Activated naive CD8-positive, alpha-beta T cell treated with anti-CD3 and anti-CD28 coated beads, Interleukin-2, amount 50 U/mL, for 24 hours (primary cell): ENCODE measurements at places on chromosomes 3 and 15.

GRCh38 chr15:51708013-51708412 lies 26.7 kb downstream of the SCG3 start:
- H3K27me3 ChIP-seq, result peaks cover 5% of the 10 kb centered on the region
- no peak for DNase-seq
- no peak overlapping the region for H3K27ac ChIP-seq
- H3K36me3 ChIP-seq, result no peaks in the 10 kb centered on the region
- H3K4me1 ChIP-seq, result no peaks in the 10 kb centered on the region

DNA sequence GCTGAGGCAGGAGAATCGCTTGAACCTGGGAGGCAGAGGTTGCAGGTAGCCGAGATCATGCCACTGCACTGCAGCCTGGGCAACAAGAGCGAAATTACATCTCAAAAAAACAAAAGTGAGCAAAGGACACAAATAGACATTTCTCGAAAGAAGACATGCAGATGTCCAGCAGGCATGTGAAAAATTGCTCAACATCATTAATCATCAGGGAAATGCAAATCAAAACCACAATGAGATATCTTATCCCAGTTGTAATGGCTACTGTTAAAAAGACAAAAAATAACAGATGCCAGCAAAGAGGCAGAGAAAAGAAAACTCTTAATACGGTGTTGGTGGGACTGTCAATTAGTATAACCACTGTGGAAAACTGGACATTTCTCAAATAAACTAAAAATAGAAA lies 20.9 kb downstream of the ASB7 start:
- DNase-seq, result no peak
- peaks cover 14% of the 10 kb centered on the region for H3K36me3 ChIP-seq
- no peaks in the 10 kb centered on the region for H3K27me3 ChIP-seq
- H3K27ac ChIP-seq, result no peak overlapping the region
- H3K4me1 ChIP-seq, result peaks cover 5% of the 10 kb centered on the region

DNA sequence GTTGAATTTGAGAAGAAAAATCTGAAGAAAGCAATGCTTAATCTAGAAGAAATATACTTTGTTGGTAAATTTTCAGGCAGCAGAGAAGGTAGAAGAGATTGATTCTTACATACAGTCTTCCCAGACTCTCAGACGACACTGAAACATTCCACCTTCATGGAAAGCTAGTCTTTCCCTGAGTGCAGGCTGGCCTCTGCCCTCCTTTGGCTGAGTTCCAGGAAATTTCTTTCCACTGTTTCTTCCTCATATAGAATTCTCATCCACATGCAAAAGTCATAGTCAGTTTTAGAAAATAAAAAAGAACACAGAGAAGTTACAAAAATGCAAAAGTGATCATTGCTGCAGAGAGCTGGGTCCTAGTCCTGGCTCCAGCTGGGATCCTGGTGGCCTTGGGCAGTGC lies 142.5 kb upstream of the PRR23C start:
- H3K36me3 ChIP-seq, result no peaks in the 10 kb centered on the region
- DNase-seq, result no peak
- H3K4me3 ChIP-seq, result no peak overlapping the region
- no peaks in the 10 kb centered on the region for H3K4me1 ChIP-seq
- peaks cover 7% of the 10 kb centered on the region for H3K27me3 ChIP-seq
- H3K27ac ChIP-seq, result no peak overlapping the region

GRCh38 chr3:164640591-164640990 lies 437.7 kb downstream of the SI start:
- no peaks in the 10 kb centered on the region for H3K4me1 ChIP-seq
- no peak overlapping the region for H3K27ac ChIP-seq
- no peaks in the 10 kb centered on the region for H3K36me3 ChIP-seq
- no peak for DNase-seq
- H3K4me3 ChIP-seq, result no peak overlapping the region

- DNase-seq, result no peak
- peaks cover 47% of the 10 kb centered on the region for H3K4me1 ChIP-seq
- peak overlapping the region; percentile 78 for H3K27ac ChIP-seq
- no peaks in the 10 kb centered on the region for H3K36me3 ChIP-seq
- H3K4me3 ChIP-seq, result peak overlapping the region; percentile 25
Observed at GRCh38 chr3:30749230-30749629, 142.8 kb downstream of the TGFBR2 start.

DNA sequence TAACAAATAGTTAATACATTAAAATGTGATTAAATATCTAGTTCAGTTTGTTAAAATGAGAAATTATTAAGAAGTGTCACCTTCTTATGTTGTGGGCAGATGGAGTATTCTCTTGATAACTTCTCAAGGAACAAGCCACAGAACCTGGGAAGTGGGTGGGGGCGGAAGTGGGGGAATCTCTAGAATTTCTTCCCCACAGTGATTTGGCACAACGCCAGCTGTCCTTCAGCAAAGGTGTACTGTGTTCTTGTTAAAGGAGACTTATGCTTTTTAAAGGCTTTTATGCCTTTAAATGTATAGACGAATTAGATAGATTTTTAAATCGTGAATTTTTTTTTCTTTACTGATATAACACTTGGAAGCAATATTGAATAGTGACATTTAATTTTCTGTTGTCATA lies 42.4 kb downstream of the SEC22A start:
- no peaks in the 10 kb centered on the region for H3K27me3 ChIP-seq
- peaks cover 37% of the 10 kb centered on the region for H3K36me3 ChIP-seq
- H3K4me3 ChIP-seq, result no peak overlapping the region

DNA sequence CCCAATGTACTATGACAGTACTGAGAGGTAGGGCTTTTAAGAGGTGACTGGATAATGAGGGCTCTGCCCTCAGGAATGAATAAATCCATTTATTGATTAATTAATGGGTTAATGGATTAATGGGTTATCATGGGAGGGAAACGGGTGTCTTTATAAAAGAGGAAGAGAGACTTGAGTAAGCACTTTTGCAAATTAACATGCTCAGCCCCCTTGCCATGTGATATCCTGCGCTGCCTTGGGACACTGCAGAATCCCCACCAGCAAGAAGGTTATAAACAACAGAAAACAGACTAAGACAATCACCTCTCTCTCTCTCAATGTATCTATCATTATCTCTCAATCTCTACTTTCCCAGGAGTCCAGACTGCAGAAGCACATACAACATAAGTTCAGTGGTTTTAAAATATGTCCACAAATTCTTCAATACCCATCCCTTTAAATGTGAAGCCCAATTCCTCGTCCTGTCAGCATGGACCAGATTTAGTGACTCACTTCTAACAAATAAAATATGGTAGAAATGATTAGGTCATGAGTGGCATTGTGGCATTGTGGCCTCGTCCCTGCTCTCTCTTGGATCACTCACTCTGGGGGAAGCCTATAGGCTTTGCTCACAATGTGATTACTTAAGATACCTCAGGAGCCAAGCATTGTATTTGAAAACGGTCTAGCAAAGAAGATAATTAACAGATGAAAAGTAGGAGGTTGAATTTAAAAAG lies 40.0 kb upstream of the IL12A start:
- no peaks in the 10 kb centered on the region for H3K4me1 ChIP-seq
- no peaks in the 10 kb centered on the region for H3K36me3 ChIP-seq
- peaks cover 16% of the 10 kb centered on the region for H3K27me3 ChIP-seq
- H3K4me3 ChIP-seq, result no peak overlapping the region
- H3K27ac ChIP-seq, result no peak overlapping the region

DNA sequence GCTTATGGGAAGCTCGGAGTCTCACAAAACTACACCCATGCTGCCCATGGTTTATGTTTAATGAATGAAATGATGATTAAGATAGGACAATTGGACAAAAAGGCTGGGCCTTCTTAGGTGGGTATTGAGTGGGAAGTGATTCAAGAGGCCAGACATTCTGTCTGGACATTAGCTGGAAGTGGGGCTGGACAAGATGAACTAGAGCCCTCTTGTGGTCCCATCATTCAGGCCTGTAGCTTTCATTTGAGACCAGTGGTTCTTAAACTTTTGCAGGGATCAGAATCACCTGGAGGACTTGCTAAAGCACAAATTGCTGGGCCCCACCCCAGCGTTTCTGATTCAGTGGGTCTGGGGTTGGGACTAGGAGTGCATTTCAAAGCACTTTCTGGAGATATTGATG lies 290.4 kb upstream of the CTDSPL start:
- no peak overlapping the region for H3K27ac ChIP-seq
- no peak overlapping the region for H3K4me3 ChIP-seq
- H3K27me3 ChIP-seq, result peaks cover 5% of the 10 kb centered on the region
- peaks cover 4% of the 10 kb centered on the region for H3K36me3 ChIP-seq
- H3K4me1 ChIP-seq, result no peaks in the 10 kb centered on the region

DNA sequence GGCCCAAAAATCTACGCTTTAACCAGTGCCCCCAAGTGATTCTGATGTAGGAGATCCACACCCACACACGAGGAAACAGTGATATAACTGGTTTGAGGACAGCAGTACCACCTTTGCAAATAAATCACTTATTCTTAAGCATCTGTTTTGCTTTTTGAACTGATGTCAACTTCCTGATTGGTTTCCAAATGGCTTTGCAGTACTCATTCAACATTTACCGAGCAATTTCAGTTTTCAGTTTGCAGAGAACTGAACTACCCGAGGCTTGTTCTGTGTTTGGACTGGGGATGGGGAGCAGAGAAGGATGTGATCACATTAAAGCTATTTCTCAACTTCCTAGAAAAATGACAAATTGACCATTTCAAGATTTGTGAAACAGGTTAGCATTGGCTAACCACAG lies 1.1 kb upstream of the GYG1 start:
- DNase-seq, result no peak
- H3K4me1 ChIP-seq, result peaks cover 24% of the 10 kb centered on the region
- peaks cover 2% of the 10 kb centered on the region for H3K36me3 ChIP-seq
- H3K4me3 ChIP-seq, result peak overlapping the region; percentile 82
- H3K27ac ChIP-seq, result peak overlapping the region; percentile 79

- no peaks in the 10 kb centered on the region for H3K36me3 ChIP-seq
- H3K27ac ChIP-seq, result no peak overlapping the region
- DNase-seq, result no peak
- H3K27me3 ChIP-seq, result peaks cover 8% of the 10 kb centered on the region
- peaks cover 28% of the 10 kb centered on the region for H3K4me1 ChIP-seq
- H3K4me3 ChIP-seq, result no peak overlapping the region
Observed at GRCh38 chr15:69472046-69472445, 19.4 kb downstream of the RPLP1 start.

GRCh38 chr15:98794211-98794610 lies 145.9 kb downstream of the IGF1R start:
- H3K27ac ChIP-seq, result no peak overlapping the region
- H3K36me3 ChIP-seq, result no peaks in the 10 kb centered on the region
- H3K4me3 ChIP-seq, result no peak overlapping the region
- H3K4me1 ChIP-seq, result peaks cover 57% of the 10 kb centered on the region
- no peak for DNase-seq

- peaks cover 2% of the 10 kb centered on the region for H3K36me3 ChIP-seq
- peaks cover 19% of the 10 kb centered on the region for H3K27me3 ChIP-seq
- peaks cover 8% of the 10 kb centered on the region for H3K4me1 ChIP-seq
Observed at GRCh38 chr3:138351916-138352550, 3.7 kb downstream of the MRAS start.

GRCh38 chr3:178536211-178537079 lies at the start of gene KCNMB2:
Gene KCNMB2, plus strand, starts transcription at chr3:178536436.
- H3K27ac ChIP-seq, result no peak within 1 kb of the TSS
- DNase-seq, result no peak
- no peaks in the 10 kb centered on the region for H3K36me3 ChIP-seq
- H3K27me3 ChIP-seq, result peaks cover 24% of the 10 kb centered on the region
- no peak within 1 kb of the TSS for H3K4me3 ChIP-seq
- peaks cover 4% of the 10 kb centered on the region for H3K4me1 ChIP-seq

GRCh38 chr3:95327478-95327877 lies 1264.6 kb downstream of the NSUN3 start:
- no peak for DNase-seq
- H3K27ac ChIP-seq, result no peak overlapping the region
- H3K4me3 ChIP-seq, result no peak overlapping the region
- H3K36me3 ChIP-seq, result no peaks in the 10 kb centered on the region
- H3K27me3 ChIP-seq, result no peaks in the 10 kb centered on the region

- peaks cover 5% of the 10 kb centered on the region for H3K27me3 ChIP-seq
- DNase-seq, result no peak
- H3K4me3 ChIP-seq, result peak overlapping the region; percentile 89
- H3K27ac ChIP-seq, result peak overlapping the region; percentile 61
Observed at GRCh38 chr15:45023659-45024225, 747 bp downstream of the SORD start.

DNA sequence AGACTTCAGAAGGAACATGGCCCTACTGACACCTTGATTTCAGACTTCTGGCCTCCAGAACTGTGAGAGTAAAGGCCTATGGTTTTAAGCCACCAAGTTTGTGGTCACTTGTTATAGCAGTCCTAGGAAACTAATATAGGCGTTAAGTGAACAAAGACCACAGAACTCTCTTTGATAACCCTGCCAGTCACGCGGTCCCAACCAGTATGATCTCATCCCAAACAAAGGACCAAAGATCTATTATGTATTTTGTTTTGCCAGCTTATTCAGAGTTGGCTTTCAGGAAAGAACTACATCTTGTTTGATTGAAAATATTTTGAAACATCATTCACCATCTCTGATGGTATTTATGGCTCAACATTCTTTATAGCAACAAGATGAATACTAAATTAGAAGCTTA lies 294.4 kb upstream of the SLCO3A1 start:
- H3K36me3 ChIP-seq, result no peaks in the 10 kb centered on the region
- H3K27ac ChIP-seq, result no peak overlapping the region
- no peaks in the 10 kb centered on the region for H3K27me3 ChIP-seq
- no peak for DNase-seq
- no peaks in the 10 kb centered on the region for H3K4me1 ChIP-seq
- no peak overlapping the region for H3K4me3 ChIP-seq

- no peak for DNase-seq
- H3K27me3 ChIP-seq, result no peaks in the 10 kb centered on the region
- H3K27ac ChIP-seq, result no peak overlapping the region
- no peak overlapping the region for H3K4me3 ChIP-seq
Observed at GRCh38 chr3:160956785-160957184, 148.4 kb downstream of the B3GALNT1 start.

DNA sequence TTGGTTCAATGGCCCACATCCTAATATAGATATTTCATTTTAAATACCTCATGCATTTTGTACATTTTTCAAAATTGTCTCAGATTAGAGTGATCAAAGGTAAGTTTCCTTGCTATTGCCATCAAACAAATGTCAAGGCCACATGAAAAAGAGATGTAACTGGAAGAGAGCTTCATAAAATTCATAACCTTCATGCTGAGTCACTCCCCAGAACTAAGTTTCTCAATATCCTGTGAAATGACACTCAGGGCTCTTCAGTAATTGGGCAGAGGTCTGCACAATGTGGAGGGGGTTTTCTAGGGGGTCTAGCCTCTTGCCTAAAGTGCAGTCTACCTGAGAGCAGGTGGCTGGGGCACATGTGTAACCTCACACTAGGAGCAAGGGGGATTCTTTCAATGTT lies 152.2 kb upstream of the SLC2A2 start:
- H3K4me3 ChIP-seq, result no peak overlapping the region
- DNase-seq, result no peak

GRCh38 chr15:34578283-34578674 lies 5.2 kb downstream of the GOLGA8B start:
- no peak for DNase-seq
- peaks cover 17% of the 10 kb centered on the region for H3K36me3 ChIP-seq
- H3K27me3 ChIP-seq, result no peaks in the 10 kb centered on the region
- H3K4me1 ChIP-seq, result peaks cover 64% of the 10 kb centered on the region

DNA sequence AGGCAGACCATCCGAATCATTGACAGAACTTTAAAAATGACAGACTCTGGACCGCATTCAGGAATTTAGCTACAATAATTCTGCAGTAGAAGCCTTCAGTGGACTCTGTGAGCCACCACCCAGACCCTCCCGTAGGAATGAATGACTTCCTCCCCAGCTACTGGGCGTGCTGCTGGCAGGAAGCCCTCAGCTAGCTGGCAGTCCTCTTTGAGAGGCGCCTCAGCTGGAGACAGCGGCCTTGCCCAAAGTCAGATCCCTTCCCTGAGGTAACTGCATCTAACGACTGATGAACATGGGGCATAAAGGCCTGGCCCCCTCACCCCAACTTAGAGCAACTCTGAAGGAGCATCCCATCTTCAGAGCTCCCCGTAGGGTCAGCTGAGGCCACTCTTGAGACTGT lies 25.8 kb downstream of the CRABP1 start:
- no peak overlapping the region for H3K27ac ChIP-seq
- no peak for DNase-seq
- H3K4me1 ChIP-seq, result no peaks in the 10 kb centered on the region
